ENCODE measurements at places on chromosomes 13 and 19. TPM values are rescaled to one million over a fixed set of nuclear protein-coding genes. Genes with fewer than 3 reads are reported as not detected.

- peaks cover 2% of the 10 kb centered on the region for H3K36me3 ChIP-seq
- no peaks in the 10 kb centered on the region for H3K4me1 ChIP-seq
- no peak overlapping the region for H3K4me3 ChIP-seq
- H3K27me3 ChIP-seq, result no peaks in the 10 kb centered on the region
Measured at GRCh38 chr19:58428617-58429016, 11.3 kb downstream of the ZNF132 start.

ELAVL1 gene
- 12.6 TPM for total RNA-seq

DNA sequence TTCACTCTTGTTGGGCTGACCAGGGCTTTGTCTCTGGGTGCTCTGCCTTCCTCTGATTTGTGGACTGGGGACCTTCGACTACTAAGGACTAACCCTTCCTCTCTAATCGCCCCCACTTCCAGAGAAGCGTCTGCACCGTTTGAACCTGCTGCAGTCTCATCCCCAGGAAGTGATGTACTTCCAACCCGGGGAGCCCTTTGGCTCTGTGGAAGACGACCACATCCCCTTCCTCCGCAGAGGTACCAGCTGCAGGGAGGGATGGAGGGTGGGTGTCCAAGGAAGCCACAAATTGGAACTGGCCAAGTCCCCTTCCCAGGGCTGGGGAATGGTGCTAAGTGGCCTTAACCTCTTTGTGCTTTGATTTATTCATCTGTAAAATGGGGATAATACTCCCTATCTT is 9.2 kb downstream of the QPCTL start:
- no peaks in the 10 kb centered on the region for H3K27me3 ChIP-seq
- H3K4me3 ChIP-seq, result no peak overlapping the region
- no peak overlapping the region for H3K27ac ChIP-seq
- peaks cover 2% of the 10 kb centered on the region for H3K36me3 ChIP-seq
- no peak for DNase-seq

DNA sequence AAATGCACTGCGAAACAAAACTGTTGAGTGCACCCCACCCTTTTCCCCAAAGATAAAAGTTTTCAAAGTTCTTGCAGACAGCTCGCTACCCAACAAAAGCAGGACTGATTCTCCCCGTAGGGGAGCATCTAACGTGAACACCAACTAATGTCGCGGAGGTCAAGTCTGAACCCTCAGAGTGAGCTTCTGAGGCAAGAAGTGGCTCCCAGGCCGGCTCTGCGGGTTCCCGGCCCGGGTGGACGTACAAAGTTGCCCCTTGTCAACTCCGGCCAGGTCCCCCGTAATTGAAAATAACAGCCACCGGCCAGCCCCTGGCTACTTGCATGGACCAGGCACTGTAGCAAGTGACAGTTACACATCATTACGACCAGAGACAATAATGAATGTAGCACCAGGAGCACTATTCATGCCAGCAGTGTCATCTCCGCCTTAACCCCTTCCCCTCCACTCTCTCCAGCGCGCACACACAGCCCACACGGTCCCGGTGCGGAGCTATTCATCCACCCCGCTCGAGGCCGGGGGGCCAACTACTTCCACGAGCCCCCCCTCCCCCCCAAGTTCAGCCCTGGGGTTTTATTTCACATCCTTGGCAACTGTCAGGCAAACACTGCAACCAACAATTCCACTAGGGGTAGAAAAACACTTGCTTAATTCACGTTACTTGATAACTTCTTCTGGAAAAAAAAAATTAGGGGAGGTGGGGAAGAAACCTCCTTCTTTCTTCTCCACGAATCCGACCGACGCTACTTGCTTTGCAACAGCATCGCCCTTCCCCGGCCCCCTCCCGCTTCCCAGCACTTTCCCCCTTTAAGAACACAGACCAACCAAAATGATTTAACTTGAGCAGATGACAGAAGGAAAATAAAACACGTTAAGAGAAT is 1.2 kb downstream of the KLF12 start:
- no peaks in the 10 kb centered on the region for H3K27me3 ChIP-seq
- DNase-seq, result peak; percentile 68
- no peaks in the 10 kb centered on the region for H3K36me3 ChIP-seq
- H3K27ac ChIP-seq, result peak overlapping the region; percentile 85
- peak overlapping the region; percentile 90 for H3K4me3 ChIP-seq

DNA sequence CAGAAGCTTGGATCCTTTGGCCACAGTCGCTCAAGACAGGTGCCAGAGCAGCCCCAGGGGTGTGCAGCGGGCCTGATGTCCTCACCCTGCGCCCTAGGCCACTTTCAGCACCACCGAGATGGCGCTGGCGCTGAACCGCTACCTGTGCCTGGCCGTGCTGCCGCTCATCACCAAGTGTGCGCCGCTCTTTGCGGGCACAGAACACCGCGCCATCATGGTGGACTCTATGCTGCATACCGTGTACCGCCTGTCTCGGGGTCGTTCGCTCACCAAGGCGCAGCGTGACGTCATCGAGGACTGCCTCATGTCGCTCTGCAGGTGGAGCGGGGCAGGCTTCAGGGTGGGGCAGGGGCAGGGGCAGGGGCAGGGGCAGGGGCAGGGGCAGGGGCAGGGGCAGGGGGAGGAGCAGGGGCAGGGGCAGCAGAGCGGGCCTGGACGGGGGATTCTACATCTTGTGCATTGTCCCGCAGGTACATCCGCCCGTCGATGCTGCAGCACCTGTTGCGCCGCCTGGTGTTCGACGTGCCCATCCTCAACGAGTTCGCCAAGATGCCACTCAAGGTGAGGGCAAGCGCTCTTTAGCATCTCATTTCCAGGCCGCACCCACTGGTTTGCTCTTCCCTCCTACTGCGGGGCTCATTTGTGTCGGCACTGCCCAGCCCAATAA is 69.1 kb downstream of the RYR1 start:
- DNase-seq, result no peak
- H3K27me3 ChIP-seq, result no peaks in the 10 kb centered on the region
- H3K27ac ChIP-seq, result no peak overlapping the region
- no peaks in the 10 kb centered on the region for H3K36me3 ChIP-seq
- H3K4me1 ChIP-seq, result no peaks in the 10 kb centered on the region

GRCh38 chr13:77516342-77516789 is 19.1 kb upstream of the SCEL start:
- H3K4me3 ChIP-seq, result no peak overlapping the region
- H3K27me3 ChIP-seq, result no peaks in the 10 kb centered on the region
- no peaks in the 10 kb centered on the region for H3K4me1 ChIP-seq
- peak; percentile 75 for DNase-seq
- no peak overlapping the region for H3K27ac ChIP-seq
- no peaks in the 10 kb centered on the region for H3K36me3 ChIP-seq

DNA sequence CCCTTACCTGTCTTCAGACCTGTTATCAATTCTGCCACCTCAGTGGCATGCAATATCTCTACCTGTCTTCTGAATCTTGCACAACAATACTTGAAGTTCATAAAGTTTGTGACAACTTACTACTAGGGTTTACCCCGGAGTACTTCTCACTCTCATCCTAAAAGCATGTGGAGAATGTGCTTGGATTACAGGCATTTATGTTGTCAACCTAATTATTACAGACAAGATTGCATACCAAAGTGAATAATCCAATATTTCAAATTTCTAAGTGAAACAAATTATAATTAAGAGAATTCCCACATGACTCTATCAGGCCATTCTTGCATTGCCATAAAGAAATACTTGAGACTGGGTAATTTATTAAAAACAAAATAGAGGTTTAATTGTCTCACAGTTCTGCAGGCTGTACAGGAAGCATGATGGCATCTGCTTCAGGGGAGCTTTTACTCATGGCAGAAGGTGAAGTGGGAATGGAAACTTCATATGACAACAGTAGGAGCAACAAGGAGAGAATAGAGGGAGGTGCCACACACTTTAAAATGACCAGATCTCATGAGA is 661.0 kb upstream of the SPRY2 start:
- H3K27ac ChIP-seq, result no peak overlapping the region
- no peaks in the 10 kb centered on the region for H3K4me1 ChIP-seq
- H3K36me3 ChIP-seq, result no peaks in the 10 kb centered on the region
- H3K4me3 ChIP-seq, result no peak overlapping the region

SPRY2 gene
- 13.0 TPM for total RNA-seq
